ENCODE measurements at places on chromosomes 12 and 14.

GRCh38 chr12:78562368-78563205 lies 302.0 kb upstream of the SYT1 start:
- no peak for DNase-seq

DNA sequence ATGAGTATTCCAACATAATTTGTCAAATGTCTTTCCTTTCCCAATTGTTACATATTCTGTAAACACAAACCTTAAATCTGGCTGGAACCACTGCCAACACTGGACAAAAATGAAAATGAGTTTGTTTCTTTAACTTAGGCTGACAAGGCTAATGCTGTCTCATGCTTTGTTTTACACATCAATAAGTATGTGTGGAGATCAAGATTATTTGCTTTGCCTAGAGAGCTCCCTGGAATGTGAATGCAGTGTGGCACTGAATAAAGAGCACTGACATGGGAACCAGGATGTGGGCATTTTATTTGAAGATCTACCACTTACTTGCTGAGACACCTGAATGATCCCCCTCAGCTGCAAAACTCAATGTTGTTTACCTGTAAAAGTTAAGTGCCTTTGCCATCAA lies 61.7 kb downstream of the RALGAPA1 start:
- DNase-seq = no peak

GRCh38 chr14:91606851-91607250 lies 96.7 kb upstream of the PPP4R3A start:
- DNase-seq = no peak

DNA sequence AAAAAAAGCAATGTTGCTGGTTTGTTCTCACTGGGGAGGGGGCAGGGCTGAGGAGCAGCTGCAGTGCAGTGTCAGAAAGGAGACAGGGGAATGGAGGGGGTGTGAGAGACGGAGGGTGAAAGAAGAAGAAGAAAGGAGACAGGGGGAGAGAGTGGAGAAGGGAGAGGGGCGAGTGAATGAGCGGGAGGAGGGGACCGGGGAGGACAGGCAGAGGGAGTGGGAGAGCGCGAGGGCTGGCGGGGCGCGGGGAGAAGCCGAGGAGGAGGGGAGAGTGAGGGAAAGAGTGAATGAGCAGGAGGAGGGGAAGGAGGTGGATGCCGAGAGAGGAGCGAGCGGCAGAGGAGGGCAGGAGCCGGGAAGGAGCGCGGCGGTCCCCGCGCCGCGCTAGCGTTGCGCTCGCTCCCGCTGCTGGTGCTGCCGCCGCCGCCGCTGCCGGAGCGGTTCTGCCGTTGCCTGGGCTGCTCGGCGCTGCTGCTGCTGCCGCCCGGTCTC lies at the start of gene NOVA1:
Gene NOVA1 (minus strand): TSS at position 445 of the 492 bp plus-strand sequence. CDS start 597 bp downstream, outside the sequence.
- no peak for DNase-seq

DNA sequence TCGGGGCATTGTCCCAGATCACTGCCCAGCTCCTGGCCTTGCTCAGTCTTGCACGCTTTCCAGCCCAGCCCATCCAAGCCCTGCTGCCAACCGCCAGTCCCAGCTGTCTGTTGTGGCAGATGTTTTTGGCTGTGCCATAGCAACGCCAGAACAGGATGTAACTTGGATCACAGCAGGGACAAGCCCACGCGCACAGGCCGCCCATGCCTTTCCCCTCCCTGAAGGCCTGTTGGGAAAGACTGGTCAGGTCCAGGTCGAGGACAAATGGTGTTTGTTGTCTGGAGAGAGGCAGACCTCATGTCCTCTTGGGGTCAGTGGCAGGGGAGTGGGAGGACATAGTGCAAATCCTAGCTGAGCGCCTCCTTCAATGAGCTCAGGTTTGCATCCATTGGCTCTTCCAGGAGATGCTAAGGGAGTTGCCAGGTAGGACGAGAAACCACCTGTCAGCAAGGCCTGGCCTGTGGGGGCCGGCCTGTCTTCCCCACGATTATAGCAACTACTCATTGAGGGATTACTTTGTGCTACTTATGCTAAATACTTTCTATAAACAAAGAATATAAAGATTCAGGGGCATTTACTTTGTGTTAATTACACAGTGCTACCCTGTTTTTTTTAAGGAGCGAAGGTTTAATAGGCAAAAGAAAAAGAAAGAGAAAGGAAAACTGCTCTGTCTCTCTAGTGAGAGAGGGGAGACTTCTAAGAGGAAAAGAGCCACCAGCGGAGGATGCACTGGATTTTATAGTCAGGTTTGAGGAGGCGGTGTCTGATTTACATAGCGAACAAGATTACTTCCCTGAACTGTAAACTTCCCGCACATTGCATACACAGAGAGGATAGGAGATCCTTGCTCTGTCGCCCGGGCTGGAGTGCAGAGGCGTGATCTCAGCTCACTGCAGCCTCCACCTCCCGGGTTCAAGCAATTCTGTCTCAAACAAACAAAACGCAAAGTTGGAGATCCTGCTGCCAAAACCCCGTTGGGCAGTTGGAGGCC lies 42.8 kb upstream of the CORO1C start:
- DNase-seq = no peak

DNA sequence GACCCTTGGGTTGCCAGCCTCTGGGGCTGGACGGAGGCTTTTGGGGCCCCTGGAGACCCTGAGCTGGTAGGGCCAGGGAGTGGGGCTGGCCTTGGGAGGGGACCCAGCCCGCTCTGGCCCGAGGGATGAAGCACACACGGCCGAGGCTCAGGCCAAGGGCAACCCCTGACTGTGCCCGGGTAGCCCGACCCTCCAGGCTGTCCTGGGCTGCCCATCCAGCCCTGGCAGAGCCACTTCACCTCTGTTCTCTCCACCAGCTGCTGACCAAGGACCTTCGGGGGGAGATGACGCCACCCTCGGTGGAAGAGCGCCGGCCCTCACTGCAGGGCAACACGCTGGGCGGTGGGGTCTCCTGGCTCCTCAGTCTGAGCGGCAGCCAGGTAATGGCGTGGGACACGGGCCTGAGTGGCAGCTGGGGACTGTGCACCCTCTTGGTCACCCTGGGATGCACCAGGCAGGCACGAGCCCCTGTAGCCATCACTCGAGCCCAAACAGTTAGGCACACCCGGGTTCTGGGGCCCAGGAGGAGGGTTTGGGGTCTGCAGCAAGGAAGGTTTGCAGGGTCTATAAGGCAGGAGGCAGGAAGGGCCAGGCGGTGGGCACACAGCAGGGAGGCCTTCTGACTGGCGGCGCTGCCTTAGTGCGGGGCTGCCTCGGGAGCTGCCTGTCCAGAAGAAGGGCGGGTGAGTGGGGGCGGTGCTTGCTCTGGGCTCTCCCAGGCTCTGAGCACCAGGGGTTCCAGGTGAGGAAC lies 19.7 kb downstream of the ASPG start:
- DNase-seq = no peak

- no peak for DNase-seq
Measured at GRCh38 chr14:58638231-58639197, 752 bp downstream of the DACT1 start.

DNA sequence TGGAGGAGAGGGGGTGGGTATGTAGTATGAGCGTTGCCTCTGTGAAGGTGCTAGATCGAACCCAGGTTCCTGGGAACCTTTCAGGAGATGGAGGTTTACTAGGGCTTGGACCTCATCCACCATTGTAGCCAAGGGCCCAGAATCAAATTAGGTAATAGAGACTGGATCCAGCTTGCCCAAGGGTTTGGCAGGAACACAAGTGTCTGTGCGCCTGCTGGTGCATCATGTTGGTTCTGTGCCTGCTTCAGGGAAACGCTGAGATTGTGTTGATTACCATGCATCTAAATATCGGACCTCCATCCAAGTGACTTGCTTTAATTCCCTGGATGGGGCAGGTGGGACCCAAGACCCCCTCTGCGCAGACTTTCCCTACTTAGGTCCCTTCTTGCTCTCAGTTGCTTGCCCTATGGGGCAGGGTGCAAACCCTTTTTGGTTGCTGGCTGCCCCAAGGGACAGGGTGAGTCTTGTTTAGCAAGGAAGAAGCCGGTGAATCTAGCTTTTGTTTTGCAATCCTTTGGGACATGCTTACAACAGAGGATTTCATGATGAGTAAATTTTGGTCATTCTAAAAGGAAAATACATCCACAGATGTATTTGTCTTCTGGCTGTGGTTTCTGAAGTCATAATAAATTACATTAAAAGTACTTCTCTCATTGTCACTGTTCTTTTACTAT lies 189.8 kb upstream of the PRICKLE1 start:
- no peak for DNase-seq

DNA sequence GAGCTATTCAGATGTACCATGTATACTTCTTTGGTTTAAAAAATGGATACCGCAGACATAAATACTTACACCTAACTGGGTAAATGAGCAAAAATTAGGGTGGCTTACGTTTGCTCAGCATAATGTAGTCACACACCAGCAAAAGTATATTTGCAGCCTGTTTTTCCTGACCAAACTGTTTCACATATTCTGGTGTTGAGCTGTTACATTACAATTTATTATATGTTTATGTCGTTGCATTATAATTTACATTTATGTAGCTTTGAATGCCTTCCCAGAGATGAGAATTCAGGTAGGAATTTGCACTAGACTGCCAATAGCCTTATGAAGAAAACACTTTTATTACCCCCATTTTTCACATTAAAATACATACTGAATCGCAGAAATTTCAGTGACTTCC lies 183.3 kb downstream of the PTPRO start:
- no peak for DNase-seq

DNA sequence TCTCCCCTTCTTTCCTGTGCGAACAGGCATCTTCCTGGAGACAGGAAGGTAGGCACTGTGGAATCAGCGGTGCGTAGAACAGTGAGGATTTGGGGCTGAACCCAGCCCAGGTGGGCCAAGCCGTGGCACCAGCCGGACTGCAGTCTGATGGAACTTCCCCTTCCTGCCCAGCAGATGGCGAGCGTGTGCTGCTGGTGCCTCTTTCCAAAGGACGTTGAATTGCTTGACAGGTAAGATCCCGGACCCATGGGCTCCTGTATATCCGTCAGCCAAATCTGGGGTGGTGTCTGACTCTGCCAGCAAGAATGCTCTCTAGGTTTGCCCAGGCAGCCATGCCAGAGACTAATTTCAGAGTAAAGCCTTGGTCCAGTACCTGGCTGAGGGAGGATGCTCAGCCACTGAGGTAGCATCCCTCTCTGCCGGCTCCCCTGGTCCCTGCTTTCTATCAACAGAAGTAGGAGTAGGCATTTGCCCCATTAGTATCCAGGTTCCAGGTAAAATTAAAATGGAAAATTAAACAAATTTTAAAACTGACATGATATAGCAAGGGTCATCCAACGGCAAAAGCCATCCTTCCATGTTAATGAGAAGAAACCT lies 21.1 kb upstream of the KCNA5 start:
- no peak for DNase-seq

DNA sequence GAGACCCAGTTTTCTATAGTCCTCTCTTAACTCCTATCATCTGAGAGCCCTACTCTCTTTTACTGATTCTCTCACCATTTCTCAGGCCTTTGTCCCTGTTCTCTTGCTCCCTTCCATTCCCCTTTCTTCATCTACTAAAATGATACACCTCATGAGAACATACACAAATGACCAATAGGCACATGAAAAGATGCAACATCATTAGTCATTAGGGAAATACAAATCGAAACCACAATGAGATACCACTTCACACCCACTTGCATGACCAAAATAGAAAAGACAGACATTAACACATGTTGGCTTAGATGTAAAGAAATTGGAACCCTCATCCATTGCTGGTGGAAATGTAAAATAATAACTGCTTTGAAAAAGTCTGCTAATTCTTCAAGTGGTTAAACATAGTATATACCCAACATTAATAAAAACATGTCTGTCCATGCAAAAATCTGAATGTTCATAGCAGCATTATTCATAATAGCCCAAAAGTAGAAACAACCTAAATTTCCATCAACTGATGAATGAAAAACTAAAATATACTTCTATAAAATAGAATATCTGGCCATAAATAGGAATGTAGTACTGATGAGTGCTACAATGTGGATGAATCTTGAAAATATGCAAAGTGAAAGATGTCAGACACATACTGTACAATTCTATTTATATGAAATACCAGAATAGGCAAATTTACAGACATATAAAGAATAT lies 66.0 kb downstream of the DENND5B start:
- DNase-seq = no peak

DNA sequence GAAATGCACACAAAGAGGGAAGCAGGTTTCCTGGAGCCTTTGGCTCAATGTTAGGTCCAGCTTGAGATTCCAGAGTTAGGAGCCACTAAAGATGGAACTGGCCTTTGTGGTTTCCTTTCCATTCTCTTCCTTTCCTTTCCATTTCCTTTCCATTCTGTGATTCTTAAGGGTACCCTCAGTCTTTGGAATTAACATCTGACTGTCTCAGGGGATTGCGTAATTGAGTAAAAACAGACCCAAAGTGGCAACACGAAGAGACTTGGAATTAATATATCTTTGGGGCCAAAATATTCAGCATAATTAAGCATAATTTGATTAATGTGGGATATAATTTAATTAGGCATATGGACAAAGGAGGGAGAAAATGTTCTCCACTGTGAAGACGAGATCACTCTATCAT lies 205.6 kb downstream of the CRADD start:
- DNase-seq = no peak

DNA sequence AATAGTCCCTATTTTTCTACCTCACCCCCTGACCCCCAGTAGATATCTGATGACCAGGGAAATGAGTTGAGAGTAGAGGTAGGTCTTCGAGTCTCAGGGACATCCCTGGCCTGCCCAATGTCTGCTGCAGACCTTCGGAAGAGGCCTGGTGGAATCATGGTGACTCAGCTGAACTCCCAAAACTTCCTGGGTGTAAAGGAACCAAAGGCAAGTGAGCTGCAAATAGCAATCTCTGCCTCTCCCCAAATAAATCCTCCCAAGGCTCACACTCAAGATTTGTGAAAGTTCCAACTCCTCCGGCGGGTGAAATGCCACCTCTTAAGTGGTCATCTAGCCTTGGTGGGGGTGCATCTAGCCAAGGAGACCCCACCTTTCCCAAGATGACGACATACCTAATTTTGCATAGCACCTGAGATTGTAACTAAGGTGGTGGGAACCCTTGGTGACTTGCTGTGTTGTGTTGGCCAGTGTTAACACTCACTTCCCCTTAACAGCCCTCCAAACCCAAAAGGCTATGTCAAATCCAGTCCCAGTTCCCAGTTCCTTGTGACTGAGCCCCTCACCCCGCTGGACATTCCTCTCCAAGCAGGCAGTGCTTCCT lies 6.3 kb downstream of the ZFP36L1 start:
- DNase-seq = no peak

DNA sequence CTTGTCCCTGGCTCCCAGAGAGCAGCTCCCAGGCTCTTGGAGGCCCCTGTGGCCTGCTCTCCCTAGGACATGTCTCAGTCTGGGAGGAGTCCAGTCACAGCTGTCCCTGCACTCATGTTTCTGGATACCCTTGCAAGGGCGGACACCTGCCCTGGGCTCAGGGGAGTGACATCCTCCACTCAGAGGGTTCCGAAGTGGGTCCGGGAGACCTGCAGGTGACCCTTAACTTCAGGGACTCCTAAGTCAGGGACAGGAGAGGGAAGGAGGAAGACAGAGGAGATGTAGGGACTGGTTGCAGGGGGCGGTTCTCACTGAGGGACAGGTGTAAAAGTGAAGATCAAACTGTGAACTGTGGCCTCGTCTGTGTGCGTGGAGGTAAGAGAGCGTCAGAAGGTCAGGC lies 37.6 kb downstream of the CACNA2D4 start:
- no peak for DNase-seq

GRCh38 chr12:27595231-27595642 lies 71.2 kb downstream of the PPFIBP1 start:
- no peak for DNase-seq

All from activated effector memory CD4-positive, alpha-beta T cell treated with Interleukin-2 at 50 U/mL for 16 hours (primary cell).